ENCODE measurements at places on chromosomes 2 and 18.

GRCh38 chr2:19838616-19839015, 63.2 kb downstream of the TTC32 start:
- DNase-seq: no peak

DNA sequence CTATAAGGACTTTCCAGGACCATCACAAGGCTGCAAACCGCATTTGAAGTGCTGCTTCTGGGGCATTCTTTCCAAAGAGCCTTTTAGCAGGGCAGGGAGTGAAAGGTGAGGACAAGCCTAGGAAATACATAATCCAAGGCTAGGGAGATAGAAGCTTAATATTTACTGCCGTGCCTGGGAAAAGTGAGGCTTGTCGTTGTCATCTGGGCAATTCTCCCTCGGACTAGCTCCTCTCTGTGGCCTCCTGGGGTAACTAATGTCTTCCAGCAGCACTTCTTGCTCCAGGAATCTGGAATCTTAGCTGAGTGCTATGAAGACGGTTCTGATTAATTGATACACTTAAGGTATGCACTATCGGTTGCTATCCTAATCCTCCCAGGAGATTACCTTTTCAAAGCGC, 69.3 kb upstream of the ATL2 start:
- DNase-seq: no peak

- no peak for DNase-seq
Measured at GRCh38 chr2:149004836-149005235, 33.7 kb upstream of the LYPD6B start.

DNA sequence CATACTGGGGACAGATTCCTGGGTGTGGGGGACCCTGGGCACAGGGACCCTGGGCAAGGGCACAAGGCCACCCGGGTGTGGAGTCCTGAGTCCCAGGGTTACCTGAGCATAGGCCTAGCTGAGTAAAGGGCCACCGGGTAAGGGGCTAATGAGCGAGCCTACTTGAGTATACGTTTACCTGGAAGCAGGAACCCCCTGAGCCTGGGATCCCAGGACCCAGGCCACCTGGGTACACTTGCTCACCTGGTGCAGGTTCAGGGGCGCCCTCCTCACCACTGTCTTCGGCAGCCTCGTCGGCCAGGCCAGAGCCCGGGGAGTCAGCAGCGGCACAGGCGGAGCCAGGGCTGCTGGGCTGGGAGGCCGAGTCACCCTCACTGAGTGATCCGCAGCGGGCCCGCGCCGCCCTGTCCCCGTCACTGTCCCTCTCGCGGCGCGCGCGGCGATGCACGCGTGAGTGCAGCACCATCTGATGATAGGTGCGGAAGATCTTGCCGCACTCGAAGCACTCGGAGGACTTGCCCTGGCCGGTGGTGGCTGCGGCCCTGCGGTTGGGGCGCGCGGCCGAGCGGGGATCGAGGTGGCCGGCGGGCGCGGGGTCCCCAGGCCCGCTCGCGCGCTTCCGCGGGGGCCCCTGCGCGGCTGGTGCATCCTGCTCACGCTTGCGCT, 53.9 kb downstream of the ZNF516 start:
- no peak for DNase-seq

DNA sequence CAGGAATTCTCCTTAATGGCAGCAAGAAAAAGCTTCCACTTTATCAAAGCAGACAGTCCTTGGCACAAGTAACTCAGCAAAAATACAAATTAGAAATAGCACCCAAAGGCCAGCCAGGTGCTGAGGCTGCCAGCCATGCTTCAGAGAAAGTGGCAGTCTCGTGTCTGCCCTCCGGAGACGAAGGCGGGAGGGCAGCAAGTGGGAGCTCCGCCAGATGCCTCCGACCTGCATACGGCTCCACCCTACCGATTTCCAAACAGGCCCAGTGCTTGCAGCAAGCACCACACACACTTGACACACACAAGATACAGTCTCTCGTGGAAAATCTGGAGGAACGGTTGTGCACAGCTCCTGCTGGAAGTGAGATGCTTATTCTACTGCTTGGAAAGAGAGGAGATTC, 134.9 kb upstream of the REV1 start:
- DNase-seq: no peak

Measured in progenitor cell of endocrine pancreas (in vitro differentiated cells).